Pons (tissue), 1 donor: ENCODE measurements at places on chromosomes 4 and X.

GRCh38 chr4:2852481-2852921 is 8.9 kb downstream of the ADD1 start:
- no peak for DNase-seq

DNA sequence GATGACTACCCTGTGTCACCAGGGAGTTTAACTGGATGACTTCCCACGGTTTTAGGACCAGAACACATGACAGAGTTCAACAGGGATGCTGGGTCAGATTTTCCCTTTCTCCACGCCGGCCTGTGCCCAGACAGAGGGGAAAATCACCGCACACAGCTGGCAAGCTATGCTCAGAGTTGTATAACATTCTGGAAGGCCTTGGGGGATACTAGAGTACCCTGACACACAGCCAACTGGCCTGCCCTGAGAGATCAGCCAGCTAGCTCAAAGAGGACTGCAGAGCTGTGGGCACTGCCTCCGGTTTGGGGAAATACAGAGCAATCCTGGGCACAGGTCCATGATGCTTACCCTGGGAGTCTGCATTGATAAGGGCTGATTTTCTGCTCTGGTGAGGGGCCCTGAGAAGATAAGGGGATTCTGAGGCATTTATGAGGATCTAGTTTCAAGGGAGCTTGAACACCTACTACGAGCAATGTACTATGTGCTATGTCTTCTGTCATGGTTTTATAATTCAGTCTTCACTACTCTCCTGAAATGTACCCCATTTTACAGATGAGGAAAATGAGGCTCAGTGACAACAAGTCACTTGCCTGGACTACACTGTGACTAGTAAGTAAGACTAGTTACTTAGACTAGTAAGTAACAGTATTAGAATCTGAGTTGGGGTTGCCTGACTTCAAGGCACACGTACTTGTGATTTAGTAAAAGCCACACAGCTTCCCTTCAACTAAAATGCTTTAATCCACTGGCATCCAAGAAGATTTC is 14.7 kb downstream of the C4orf54 start:
- peak; percentile 7 for DNase-seq

DNA sequence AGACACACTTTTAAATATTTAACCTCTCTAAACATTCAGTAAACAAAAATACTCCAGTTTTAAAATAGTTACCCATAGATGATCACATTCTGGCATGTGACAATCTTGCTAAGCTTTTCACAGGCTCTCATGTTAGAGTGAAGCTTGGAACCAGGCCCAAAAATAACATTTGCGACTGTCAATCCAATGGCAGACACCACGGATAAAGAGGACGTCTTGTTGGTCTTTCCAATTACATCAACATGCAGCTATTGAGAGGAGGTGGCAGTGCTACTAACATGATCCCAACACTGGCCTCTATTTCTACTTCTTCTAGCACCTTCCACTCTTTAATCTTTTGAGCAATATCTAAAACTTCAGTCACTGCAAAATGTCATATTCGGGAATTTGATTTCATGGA is 970.8 kb upstream of the TENM3 start:
- DNase-seq: no peak

DNA sequence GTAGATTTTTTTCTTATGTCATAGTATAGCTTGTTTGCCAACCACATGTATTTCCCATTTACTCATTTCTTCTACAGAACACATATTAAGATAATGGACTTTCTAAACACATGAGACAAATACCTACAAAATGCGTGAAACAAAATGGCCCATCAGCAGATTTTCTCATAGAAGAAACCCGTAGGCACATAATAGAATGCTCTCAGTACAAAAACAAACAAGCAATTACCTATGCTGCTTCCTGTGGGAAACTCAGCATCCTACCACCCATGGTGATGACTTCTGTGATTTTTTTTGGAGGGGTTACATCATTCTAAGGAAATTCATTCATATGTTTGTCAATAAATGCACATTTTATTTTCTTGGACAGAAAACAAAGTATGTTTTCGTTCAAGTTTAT is 343.6 kb downstream of the SPRY1 start:
- no peak for DNase-seq
